NCI-H774 (cell line): ENCODE measurements at places on chromosomes 3 and 15.
A peak's percentile ranks its signal among the peaks of the same experiment; 100 is the strongest.

DNA sequence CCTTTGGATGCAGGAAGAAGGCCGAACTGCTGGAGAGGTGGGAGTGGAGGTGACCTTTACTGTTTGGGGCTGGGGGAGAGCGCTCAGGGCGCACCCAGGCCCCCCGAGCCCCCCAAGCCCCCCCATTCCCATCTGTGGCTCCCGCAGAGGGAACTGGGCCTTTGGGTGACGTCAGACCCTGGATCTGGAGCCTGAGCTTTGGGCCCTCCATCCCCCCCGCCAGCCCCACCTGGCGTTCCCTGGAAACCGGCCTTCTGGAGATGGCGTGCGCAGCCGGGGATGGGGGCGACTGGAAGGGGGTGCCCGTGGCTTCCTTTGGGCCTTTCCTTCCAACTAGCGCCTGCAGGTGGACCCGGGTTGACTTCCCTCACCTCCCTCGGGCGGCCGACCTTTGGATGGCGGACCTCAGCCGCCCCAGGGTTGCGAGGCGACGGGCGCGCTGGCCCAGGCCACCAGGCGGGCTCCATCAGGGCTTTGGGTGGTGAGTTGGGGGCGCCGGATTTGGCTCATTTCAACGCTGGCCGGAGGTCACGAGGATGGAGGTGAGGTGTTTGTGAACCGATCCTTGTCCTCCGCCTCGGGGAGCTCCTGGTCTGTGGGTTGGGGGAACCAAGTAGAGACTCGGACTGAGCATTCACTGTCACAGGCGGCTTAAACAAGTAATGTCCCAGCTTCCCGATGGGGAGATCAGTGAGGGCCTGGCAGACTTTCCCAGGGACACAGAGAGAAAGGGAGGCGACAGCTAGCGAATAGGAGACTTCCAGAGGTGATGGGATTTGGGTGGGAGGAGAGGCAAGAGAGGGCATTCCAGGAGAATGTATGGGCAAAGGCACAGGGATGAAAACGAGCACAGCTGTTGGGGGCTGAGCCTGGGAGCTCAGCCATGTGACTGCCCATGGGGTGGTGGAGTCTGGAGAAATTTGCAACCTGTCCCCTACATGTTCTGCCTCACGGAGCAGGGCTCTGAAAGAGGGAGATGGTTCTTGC lies 709 bp downstream of the SCAMP5 start:
- peak; percentile 41 for DNase-seq

- DNase-seq, result peak; percentile 40
Observed at GRCh38 chr3:194687638-194688199, 2.0 kb downstream of the FAM43A start.

DNA sequence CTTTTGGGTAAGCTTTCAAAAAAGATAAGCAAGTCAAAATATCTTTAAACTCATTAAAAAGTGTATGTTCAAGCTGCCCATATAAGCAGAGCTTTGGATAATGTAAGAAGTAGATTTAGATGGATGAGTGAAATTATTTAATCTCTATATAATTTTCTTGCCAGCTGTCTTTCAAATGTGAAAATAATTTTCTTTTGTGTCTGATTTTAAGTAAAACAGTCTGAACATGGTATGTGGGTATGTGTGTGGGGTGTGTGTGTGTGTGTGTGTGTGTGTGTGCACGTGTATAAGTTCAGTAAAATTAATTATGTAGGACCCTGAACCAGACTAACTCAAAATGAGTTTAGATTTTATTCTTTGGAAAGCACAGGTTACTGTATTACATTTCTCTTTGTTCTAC lies 155.2 kb upstream of the CGNL1 start:
- DNase-seq, result no peak

DNA sequence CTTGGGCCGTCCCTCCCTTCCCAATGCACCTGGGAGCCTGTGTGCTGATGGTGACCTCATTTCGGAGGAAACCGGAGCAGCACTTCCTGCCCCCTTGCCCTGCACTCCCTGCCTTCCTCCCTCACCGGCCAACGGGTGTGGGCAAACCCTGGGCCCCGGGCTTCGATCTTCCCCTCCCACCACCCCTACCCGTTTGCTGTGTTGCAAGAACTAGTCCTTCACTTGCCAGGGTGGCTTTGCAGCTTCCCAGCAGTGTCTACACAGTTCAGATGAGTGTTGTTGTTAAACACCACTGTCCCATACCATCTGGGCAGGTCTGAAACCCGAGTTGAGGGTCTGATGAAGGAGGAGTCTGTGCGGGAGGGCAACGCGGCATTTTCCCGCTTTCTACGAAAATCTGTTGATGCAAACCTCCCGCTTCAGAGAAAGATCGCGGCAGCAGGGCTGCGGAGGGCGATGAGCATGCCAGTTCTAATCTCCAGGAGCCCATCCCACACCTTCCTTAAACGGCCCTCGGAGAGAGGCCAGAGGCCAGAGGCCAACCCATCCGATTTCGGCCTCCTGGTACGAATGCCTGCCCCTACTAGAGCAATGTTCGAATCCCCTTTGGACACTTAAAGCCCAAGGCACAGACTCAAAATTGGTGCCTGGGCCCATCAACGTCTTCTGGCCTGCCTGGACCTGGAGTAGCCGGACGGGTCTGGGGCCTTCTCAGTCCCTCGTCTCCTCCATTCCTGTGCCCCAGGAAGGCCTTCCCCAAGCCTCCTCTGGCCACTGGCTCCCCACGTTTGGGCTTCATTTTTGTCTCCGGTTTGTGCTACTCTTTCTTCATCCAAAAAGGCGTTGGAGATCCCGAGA lies 35.7 kb upstream of the POLG start:
- no peak for DNase-seq

GRCh38 chr3:10935028-10935427 lies 57.5 kb upstream of the SLC6A1 start:
- DNase-seq, result no peak

GRCh38 chr15:71743861-71744382 lies 66.4 kb upstream of the NR2E3 start:
- peak; percentile 35 for DNase-seq

DNA sequence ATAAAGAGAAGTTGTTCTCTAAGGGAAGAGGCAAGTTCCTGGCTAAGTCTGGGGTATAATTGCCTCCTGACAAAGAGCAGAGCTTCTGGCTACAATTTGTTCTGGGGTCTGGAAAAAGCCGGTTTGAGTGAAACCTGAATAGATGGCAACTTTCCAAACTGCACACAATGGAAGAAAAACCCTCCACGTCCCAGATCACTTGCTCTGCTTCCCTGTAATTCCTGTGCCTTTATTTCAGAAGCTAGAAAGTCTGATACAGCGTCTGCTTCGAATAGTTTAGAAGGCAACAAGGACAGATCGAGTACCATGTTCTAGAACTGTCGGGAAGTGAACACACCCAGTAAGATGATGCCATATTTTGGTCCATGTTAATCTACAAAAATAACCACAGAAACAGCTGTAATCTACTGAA lies 1.6 kb upstream of the WDR82 start:
- DNase-seq, result peak; percentile 39

- no peak for DNase-seq
Observed at GRCh38 chr15:95973566-95974256, 356.8 kb upstream of the NR2F2 start.

DNA sequence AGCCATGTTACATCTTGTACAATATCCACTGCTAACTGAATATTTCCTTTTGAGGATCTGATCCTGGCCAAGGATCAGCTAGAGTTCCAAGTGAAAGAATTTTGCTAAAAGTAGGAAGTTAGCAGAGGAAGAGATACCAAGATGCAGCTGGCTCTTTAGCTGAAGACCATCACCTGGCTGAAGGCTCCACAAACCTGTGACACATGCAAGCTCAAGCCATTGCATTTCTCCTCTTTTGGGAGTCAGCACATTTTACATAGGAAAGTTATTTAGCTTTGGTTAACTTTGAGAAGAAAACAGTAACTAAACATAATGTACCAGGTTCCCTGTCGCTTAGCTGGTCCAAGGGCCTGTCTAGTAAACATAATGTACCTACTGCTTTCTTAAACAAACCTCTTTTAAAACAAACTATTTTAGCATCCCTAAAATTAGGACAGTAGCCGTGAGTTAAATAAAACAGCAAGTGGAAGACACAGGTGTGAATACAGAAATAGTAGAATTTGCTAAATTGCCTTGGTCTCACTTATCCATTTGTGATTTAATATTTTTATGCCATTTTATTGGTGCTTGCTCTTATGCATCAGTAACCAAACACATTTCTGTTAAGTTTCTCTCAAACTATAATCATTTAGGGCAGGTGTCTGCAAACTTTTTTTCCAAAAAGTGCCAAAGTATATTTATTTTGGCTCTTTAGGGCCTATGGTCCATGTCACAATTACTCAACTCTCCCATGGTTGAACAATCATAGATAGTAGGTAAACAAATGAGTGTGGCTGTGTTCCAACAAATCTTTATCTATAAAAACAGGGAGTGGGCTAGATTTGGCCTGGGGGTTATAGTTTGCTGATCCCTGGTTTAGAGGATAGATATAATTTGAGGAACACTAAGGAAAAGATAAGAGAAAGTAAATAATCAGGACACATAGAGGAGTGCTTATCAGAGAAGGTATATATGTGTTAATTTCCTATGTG lies 11.2 kb downstream of the GCSAM start:
- no peak for DNase-seq

GRCh38 chr3:73733746-73734145 lies 109.0 kb upstream of the PDZRN3 start:
- DNase-seq, result peak; percentile 36

- DNase-seq, result peak; percentile 37
Observed at GRCh38 chr15:101031213-101031612, 112.1 kb downstream of the LRRK1 start.

- DNase-seq, result no peak
Observed at GRCh38 chr3:142088522-142088921, 60.8 kb downstream of the TFDP2 start.

GRCh38 chr15:82709081-82709420 lies 624 bp downstream of the AP3B2 start:
- DNase-seq, result no peak

DNA sequence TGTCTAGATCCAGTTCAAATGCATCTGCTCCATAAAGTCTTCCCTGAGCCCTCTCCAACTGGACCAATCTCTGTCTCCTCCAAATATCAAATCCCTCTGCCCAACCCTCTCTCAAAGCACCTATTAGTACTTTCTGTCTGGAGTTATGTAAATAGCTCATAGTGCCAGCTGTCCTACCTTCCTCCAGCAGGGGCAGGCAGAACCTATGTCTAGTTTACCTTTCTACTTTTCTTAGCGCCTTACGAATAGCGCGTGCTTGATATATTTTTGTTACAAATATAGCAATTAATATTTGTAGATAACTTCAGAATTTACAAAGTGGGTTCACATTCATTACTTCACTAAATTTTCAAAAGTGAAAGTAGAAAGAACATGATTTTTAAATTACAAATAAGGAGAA lies 14.0 kb upstream of the CCDC80 start:
- DNase-seq, result no peak

- DNase-seq, result no peak
Observed at GRCh38 chr3:42652251-42652610, 1.3 kb upstream of the ZBTB47 start.

DNA sequence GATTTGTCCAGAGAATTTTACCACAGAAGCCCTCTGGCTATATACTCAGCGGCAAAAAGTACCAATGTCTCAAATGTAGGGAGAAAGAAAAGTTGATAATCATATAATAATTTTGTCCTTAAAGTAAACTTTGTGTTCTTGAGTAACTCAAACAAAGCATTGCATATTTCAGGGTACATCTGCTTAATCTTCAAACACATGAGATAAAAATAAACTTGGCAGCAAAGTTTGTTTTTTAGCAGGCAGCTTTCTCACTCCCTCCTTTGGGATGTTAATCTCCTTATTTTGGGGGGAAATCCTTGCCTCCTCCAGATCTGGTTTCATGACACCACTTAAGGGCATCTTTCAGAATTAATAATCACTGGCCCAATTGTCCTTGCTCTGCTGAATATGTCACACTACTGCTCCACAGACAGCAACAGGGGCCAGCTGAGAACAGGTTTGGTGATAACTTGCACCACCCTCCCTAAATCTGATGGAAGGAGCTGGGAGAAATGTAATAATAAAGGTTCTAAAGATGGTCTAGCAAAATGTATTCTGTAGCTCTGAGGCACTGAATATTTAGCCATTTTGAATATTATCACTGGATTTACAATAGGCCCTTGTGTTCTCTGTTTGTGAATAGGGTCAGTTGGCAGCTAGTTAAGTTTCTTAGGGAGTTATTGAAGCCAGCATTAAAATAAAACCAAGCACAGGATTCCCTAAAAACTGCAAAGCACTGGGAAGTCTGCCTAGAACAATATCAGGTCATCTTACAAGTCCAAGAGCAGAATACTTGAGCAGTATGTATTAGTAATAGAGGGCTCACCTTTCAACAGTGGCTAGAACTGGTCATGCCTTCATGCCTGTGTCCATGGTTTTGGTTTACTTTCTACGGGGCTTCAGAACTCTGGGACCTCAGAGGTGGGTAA lies 79.2 kb downstream of the EFL1 start:
- no peak for DNase-seq

DNA sequence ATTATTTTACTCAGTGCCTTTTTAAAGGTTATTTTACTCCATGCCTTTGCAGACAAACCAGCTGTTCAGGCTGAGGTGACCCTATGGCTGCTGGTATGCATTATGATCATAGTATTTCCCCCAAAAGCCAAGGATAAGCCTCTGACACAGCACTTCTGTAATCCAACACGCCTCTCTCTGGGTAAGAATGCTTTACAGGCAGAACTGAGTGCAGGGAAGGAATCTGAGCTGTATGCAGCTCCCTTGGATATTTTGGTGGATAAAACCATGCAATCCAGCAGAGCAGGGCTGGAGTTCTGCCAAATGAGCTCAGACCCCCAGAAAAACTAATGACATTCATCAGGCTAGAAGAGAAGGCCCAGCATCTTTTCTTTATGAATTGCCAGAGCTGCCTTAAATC lies 11.7 kb upstream of the MAP1A start:
- DNase-seq, result no peak

DNA sequence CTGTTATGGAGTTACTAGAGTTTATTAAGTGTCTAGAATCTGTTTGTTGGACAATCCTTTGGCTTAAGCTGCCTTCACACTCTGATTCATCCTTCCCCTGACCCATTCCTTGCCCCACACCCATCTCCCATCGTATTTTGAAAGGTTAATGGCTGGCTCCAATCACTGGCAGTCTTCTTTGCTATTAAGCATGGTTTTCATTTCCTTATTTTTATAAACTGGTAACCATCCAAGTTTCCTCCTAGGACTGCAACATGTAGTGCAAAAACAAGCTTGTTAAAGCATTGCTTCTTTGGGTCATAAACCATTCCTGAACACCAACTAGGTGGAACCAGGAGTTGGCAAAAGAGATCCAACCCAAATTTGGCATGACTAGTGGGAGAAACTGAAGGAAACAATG lies 148.4 kb downstream of the DTWD1 start:
- no peak for DNase-seq

DNA sequence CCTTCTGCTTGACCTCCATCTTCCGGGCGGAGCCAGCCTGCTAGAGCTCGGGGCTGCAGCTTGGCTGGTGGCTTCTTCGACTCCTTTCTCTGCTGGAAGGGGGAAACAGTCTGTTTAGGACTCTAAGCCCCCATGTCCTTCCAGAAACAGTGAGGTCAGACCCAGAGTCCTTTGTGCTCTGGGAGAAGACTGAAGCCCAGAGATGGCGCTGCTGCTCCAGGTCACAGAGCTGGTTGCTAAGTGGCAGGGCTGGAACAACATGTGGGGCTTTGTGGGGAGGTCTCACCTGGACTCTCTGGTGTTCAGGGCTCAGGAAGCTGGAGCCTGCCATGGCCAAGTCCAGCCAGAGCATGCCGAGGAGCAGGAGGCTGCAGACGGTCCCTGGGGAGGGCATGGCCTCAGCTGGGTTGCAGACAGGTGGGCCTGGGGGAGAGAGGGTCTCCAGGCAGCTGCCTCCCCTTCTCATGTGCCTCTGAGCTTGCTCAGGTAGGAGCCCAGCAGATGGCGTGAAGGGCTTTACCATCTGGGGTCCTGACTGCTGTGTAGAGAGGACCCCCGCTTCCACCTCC lies 2.9 kb downstream of the GHRL start:
- DNase-seq, result no peak
